Germinal center (tissue), 1 donor: ENCODE measurements at places on chromosomes 2 and 18.

DNA sequence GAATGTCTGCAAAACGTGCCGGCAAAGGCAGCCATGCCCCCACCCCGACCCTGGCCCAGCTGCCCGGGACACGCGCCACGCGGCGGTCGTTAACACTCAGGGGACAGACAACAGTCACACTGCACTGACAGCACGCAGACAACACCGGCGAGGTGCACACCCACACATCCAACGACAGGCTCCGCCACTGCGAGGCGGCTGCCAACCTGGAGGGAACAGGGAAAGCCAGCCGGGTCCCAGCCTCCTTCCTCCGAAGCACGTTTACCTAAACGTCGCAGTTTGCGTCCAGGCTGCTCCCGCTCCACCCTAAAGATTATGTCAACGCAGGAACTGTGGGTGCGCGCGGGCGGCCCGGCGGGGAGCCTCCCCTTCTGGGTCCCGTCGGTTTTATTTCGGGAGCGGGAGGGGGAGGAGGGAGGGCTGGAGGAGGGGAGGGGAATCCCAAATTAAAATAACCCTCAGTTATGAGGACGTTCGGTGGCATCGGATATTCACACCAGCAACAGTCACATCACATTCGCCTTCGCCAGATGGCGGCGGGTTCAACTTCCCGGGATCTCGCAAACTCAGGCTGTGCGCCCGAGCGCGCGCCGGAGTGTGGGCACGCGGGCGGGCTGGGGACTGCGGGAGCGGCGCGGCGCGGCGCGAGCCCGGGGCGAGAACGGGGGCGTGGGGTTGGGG lies 644 bp downstream of the PTGR3 start:
- DNase-seq, result peak; percentile 17

DNA sequence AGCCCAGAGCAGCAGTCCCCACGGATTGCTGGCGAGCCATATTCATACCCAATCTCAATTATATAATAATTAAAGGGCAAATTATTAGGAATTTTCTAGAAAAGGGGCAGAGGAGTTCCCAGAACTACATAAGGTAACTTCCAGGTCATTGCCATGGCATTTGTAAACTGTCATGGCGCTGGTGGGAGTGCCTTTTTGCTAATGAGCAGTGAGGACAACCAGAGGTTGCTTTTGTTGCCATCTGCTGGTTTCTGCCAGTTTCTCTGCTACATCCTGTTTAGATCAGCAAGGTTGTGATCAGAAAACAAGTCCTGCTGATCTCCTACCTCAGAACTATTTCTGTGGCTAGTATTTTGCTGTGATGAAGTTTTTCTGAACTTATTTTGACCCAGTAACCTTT lies 159.8 kb upstream of the PIEZO2 start:
- no peak for DNase-seq

DNA sequence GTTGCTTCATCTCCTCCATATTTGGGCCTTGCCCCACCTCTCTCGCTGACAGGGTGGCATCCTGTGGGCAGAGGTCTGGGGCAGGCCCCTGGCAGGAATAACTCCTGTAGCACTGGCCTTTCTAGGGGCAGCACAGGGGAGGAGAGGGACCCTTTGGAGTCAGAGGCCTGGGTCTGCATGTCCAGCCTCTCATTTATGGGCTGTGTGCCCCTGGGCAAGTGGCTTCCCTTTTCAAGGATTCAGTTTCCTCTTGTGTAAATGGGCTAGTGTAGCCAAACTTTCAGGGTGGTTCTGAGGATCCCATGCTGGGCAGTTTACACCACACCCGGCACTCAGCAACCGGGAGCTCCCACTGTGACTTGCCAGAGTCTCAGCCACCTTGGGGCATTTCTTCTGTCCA lies 23.4 kb downstream of the ADRA2B start:
- DNase-seq, result no peak

DNA sequence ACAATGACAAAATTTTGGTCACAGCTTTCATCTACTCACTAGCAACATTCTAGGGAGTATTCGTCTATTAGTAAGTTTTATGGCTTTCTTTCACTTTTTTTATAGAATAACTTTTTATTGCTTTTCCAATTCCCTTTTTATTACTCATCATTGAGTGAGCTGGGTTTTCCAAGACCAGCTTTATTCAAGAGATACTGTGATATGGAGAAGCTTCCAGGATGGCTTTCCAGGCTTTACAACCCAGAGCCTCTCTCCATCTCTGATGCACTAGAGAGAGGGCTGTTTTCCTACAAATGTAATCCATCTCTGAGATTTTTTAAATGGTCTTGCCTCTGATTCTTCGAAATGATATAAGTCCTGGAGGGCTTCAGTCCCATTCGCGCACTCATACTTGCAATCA lies 118.3 kb downstream of the LDLRAD4 start:
- DNase-seq, result no peak

GRCh38 chr18:22603902-22604301 lies 186.2 kb upstream of the CTAGE1 start:
- DNase-seq, result no peak

DNA sequence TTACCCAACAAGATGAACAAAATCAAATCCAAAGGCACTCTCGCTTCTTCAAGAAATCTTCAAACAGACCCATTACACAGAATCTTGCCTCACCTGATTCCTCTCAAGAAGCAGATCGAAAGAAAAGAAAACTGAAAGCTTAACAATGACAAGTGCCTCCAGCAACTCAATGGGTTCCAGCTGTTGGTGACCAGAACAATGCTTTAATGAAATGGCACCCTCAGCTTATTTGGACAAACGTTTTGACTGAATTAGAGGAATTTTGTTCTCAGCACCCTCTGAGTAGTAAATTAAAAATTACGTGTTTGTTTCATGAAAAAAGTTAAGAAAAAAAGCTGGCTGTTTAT lies 211.0 kb downstream of the ZNF521 start:
- DNase-seq, result no peak

DNA sequence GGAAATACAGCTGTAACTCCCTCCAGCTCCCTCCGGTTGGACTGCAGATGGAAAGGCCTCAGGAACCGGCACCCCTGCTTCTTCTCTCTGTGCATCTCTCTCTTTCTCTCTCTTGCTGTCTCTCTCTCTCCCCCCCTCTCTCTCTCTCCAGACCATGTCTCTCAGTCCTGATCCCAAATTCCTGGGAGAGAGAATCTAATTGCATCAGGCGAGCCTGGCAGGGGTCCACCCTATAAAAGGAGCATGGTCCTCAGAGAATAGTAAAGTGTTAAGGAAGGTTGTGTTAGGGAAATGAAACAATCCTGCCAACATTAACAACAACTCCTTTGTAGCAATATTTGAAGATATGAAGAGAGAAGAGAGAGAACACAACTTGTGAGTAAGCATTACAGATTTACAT lies 36.7 kb downstream of the VIT start:
- no peak for DNase-seq

DNA sequence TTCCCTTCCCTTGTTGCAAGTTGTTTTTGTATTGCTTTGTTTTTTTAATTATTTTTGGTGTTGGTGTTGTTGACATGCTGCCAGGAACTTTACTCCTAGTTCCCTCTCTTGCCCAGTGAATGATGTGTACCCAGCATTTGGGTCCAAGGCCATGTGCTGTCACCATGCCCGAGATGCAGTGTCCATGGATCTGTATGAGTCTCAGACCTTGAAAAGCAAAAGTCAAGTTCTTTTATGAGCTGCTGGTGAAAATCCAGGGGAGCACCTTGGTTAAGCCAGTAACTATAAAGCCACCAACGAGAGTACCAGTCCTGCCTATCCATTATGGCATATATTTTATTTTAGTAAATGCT lies 236.4 kb downstream of the BCL11A start:
- no peak for DNase-seq

GRCh38 chr18:4454537-4455112 lies 482 bp downstream of the DLGAP1 start:
- DNase-seq, result no peak

- no peak for DNase-seq
Observed at GRCh38 chr2:102603904-102604303, 15.4 kb upstream of the SLC9A2 start.

DNA sequence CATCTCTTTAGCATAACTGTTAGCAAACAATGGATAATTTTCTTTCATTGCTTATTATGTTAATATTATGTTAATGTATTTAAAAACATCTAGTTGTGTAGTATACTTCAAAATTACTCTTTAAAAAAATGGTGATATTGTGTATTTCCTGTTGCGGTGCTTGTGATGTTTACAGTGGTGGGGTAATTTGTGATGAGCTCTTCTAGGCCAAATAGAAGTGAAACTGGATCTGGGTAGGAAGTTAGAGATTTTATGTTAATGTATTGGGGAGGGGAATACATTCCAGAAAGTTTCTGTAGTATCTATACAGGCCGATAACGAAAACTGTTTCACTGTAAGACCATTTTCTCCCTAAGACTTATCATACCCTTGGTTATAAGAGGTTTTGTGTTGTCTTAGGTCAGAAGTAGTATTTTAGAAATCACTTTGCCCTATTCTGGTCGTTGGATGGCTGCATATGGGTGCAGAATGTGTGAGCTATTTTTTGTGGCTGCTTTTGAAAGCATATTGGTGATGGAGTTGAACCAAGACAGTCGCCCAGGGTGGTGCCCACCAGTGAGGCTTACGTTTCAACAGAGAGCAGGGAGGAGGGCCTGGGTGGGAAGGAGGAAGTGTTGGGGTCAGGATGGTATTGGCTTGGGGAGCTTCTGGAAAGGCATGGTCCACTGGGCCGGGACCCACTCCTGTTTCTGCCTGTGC lies 5.8 kb downstream of the TSHZ1 start:
- no peak for DNase-seq

GRCh38 chr18:3447895-3448837 lies 1.8 kb upstream of the TGIF1 start:
- peak; percentile 61 for DNase-seq

DNA sequence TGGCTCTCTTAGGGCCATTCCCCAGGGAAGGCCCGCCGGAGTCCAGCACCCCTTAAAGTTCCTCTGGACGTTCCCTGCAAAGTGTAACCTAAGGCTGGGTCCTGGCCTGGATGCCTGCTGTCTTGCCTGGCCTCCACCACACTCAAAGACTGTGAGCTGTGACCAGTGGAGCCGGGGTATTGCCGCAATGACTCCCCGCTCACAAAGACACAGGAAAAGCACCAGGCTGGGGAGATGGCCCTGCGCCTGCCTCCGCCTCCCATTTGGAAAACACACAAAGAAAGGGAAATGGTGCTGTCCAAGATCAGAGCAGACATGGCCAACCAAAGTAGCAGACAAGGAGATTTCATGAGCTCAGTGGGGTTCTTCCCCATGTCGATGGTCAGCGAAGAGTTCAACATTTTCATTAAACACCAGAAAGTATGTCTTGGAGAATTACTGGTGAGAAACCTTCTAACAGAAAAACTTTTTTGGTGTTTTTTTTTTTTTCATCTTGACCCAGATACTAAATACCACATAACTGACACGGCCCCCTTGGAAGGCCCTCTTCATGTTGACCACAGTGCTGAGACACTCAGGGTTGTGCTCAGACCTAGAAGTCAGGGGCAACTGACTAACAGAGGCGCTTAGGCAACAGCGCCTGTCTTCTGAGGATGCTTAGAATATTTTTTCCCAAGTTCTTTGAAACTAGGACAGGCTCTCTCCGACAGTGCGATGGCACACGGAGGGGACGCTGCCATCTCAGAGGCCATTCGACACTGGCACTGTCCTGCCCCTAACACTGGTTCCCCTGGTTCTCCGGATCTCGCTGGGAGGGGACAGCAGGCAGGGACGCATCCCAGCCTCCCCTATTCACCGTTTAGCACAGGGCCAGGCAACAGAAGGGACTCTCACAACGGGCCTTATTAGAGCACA lies 226.4 kb upstream of the ID2 start:
- no peak for DNase-seq

GRCh38 chr18:79932907-79933306 lies 18.5 kb downstream of the SLC66A2 start:
- no peak for DNase-seq

DNA sequence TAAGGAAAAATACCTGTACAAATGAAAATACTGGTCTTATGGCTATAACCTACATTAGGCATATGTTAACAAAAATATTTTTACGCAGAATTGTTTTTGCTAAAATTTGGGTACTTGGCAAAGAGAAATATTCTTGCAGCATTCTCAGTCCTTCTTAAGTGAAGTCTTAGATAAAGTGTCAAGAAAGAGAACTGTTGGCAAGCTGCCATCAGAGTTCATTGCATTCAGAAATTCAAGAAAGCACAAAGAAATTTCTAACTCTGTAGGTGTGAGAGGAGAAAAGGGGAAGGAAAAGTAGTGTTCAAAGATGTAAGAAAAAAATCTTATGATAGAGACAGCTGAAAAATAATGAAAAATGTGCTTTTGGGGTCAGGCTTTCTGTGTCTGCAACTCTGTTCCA lies 86.7 kb downstream of the IRS1 start:
- no peak for DNase-seq

GRCh38 chr2:27245626-27246025 lies 17.2 kb downstream of the SLC30A3 start:
- DNase-seq, result no peak

GRCh38 chr18:7221424-7222155 lies 9.3 kb upstream of the LRRC30 start:
- DNase-seq, result no peak

DNA sequence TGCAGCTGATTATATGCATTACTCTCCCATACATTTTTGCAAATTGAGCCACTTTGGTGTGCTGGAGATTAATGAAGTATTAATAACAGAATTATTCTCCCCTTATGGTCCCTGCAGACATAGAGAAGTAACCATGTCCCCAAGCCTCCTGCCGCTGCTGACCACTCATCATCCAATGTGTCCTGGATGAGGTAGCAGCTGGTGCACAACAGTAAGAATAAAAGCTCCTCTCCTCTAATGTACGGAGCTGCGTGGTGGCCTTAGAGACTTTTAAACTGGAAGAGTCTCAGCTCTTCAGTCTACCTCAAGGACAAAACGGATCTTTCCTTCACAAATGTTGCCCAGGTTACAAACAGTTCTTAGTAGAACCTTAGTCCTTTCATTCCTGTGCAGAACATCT lies 37.7 kb downstream of the TPO start:
- no peak for DNase-seq

DNA sequence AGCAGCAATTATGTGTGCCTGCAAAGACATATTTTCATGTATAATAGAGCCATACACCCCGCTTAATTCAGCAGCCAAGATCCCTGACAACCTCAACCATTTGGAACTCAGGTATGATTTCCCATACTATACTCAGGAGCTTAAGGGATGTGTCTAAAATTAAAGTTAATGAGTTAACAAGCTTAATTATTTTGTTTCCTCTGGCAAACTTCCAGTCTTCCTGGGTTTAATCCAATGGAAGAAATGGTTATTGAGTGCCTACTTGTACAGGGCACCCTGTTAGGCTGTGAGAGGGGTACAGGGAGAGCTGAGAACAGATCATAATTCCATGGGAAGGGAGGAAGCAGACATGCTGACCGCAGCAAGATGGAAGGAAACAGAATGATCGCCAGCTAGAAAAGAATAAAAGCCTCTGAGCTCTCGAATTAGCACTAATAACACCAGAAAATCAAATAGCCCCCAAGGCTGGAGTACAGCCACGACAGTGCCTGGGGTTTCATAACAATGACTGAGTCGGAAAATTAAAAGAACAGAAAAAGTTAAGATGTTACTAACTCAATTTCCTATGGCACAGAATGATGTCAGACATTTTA lies 20.8 kb upstream of the CEP68 start:
- DNase-seq, result no peak
